C1 segment of cervical spinal cord (tissue), 14 donors: ENCODE measurements at places on chromosomes 16 and 17.
A peak's percentile ranks its signal among the peaks of the same experiment; 100 is the strongest.

GRCh38 chr17:47763913-47764582 is 31.0 kb downstream of the TBX21 start:
- no peak for DNase-seq

GRCh38 chr17:3681565-3681964 is 13.0 kb downstream of the EMC6 start:
- DNase-seq = no peak

- no peak for DNase-seq
Measured at GRCh38 chr16:2029350-2029749, 2.6 kb downstream of the NHERF2 start.

DNA sequence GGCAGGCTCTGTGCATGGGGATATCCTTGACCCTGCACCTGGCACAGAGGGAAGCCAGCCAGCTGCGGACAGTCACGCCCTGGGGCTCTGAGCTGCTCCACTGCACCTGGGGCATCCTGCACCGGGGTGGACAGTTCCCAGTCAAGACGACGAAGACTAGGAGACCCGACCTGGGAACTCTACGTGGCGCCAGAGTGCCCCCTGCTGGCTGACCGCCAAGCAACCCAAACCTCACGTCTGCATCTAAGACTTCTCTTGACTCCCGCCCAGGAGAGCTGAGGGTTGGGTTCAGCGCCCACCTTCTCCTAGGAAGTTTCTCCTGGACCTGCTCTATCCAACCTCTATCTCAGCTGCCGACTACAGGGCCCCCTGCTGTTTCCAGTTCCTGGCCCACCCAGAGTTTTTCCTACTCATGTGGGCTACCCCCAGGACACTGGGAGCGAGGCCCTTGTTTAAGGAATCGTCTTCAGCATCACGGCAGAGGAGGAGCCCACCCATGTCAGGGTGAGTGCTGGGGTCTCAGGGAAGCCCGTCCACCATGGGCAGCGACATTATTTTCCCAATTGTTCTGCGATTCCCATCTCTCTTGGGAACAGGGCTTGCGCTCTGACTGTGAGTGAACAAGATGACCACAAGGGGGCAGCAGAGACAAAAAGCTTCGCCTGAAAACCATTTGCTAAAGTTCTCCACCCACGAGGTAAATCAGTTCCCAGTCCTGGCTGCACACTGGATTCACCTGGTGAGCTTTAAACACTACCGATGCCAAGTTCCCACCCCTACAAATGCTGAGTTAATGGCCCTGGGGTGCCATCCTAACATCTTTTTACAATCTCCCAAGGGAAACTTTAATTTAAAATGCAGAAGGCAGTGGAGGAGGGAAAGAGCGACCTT is 29.3 kb downstream of the TLE7 start:
- DNase-seq = peak; percentile 7

- DNase-seq = no peak
Measured at GRCh38 chr17:10737736-10738135, 7.9 kb upstream of the TMEM220 start.

- no peak for DNase-seq
Measured at GRCh38 chr17:27452828-27453227, 3.4 kb upstream of the KSR1 start.

DNA sequence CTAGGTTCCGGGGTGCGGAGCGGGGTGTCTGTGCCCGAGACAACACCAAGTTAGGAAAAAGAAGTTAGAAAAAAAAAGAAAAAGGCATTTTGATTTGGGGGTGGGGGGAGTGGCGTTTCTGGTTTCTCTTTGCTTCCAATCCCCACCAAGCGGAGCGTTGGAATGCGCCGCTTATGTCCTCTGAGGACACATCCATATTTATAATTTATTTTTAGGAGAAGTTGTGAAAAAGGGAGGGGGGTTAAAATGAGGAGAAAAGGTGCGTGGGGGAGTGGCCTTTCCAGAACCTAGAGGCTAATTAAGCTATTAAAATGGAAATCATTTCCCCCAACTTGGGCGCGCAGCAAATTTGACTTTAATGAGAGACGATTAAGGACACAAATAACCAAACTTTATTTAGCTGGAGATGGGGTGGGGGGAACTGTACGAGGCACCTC is 232.1 kb downstream of the MRTFB start:
- no peak for DNase-seq

- no peak for DNase-seq
Measured at GRCh38 chr17:31093866-31094599, 744 bp upstream of the NF1 start.

GRCh38 chr17:47975189-47975822 is 4.4 kb downstream of the CDK5RAP3 start:
- DNase-seq = no peak

GRCh38 chr17:77637818-77638575 is 320.5 kb upstream of the TNRC6C start:
- DNase-seq = no peak

DNA sequence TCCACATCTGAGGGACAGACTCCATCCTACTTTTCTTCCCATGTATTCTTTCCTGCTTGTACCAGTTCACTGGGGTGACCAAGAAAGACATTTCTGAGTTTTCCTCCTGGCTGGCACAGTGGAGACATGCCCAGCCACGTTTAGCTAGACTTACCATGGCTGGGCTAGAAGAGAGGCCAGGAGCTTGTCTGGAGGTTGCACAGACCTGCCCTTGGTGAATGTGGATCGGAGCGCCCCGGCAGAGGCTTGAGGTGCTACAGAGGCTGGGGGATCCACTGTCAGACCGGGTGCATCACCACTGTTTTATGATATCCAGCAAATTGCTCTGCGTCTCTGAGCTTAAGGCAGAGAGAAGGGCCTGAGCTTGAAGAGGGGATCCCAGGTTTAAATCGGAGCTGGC is 3.5 kb downstream of the IL4R start:
- no peak for DNase-seq

DNA sequence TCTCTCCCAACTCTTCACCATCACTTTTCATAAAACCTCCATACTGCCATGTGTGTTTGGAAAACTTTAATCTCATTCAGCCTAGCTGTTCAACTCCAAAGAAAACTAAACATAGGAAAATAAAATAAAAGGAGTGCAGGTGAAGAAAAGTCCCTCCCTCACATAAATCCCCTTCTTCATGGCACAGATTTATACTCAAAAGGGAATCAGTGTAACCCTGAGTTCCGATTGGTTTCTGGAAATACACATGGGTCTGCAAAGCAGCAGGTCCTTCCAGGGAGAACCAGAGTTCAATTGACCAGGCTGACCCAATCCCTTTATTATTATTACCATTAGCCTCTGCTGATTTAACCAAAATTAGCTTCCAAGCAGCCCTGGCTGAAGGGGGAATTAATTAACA is 8.9 kb upstream of the HOXB2 start:
- DNase-seq = no peak

GRCh38 chr17:41633556-41634199 is 9.3 kb upstream of the KRT17 start:
- no peak for DNase-seq

GRCh38 chr17:81176666-81177065 is 10.6 kb upstream of the AATK start:
- no peak for DNase-seq

- DNase-seq = no peak
Measured at GRCh38 chr16:13492046-13492445, 427.9 kb upstream of the ERCC4 start.

DNA sequence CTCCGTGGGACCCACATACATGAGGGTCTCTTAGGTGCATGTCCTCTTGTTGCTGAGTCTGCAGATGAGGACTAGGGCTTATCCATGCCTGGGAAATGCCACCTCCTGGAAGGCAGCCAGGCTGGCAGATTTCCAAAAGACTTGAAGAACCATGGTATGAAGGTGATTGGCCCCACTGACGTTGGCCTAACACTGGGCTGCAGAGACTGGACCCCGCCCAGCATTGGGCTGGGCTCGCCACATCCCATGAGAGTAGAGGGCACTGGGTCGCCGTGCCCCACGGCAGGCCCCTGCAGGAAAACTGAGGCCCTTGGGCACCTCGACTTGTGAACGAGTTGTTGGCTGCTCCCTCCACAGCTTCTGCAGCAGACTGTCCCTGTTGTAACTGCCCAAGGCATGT is 38.2 kb upstream of the IL21R start:
- DNase-seq = no peak

DNA sequence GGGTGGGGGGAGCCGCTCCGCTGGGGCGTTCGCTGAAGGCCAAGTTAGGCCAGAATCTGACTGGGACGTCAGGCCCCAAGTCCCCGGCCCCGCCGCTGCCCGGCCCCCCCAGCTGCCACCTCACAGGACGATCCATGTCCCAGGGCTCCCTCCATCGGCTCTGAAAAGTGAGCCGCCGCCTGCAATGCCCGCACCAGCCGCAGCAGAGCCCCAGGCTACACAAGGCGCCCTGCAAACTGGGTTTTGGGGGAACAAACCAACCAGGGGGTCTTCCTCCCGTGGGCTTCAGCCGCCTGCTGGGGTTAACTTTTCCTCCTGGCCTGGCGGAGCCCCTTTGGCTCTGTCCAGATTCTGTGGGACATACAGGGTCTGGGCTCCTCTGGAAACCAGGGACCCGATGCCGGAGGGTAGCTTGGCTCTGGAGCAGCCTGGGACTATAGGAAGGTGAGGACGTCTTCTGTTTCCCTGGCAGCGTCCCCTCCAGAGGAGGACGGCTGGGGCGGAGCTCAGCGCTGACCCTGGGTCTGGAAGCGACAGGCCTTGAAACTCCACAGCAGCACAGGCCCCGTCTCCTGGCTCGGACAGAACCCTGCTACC is 835 bp downstream of the NME4 start:
- DNase-seq = peak; percentile 47

DNA sequence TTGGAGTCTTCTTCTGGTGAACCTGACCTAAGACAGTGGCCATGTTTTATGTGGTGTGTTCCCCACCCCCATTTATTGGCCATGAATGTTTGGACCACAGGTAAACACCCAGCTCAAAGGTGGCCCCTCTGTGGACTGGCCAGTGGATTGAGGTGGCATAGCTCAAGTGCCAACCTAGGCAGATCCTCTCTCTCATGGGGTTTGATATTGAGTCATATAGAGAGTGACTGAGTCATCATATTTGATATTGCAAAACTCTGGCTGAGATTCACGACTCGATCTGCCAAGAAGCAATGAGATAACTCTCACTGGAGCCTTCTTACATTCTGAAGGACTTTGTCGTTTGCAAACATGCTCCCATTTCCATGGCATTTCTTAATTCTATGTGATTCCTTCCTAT is 10.5 kb upstream of the TEKT3 start:
- DNase-seq = no peak

DNA sequence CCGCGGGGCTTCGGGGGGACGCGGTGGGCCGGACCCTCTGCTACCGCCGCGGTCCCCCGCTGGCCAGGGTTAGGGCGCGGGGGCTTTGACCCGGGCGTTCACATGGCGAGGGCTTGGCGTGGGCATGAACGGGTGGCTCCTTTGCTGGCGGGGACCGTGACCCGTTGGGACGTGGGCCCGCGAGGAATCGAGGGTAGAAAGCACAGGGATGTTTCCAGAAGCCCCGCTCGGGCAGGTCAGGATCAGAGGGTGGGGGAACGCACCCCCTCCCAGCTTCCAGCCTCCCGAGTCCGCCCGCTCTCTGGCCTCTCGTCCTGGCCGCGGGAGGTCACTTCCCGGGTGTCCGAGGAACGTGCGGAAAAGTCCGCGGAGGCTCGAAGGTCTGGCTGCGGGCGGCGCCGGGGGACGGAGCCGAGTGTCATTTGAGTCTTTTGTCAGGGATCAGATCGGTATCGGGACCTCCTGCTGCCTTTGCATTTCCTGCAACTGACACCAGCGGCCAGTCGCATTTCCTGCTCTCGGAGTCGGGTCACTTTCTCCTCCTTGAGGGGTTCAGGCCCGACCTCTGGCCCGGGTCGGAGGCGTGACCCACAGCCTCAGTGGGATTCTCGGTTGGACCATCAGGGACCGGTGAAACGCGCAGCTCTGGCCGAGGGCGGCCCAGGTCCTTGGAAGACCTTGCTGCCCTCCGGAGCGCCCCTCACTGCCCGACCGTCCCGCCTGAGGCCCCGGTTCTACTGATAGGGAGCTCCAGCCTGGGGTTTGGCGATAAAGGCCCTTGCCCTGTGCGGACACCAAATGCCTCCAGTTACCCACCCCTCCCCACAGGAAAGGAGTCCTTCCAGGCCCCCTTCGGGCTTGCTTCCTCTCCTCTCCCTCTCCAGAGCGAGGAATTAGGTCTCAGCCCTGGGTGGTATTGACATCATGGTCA is 702 bp upstream of the WNT3 start:
- DNase-seq = no peak

DNA sequence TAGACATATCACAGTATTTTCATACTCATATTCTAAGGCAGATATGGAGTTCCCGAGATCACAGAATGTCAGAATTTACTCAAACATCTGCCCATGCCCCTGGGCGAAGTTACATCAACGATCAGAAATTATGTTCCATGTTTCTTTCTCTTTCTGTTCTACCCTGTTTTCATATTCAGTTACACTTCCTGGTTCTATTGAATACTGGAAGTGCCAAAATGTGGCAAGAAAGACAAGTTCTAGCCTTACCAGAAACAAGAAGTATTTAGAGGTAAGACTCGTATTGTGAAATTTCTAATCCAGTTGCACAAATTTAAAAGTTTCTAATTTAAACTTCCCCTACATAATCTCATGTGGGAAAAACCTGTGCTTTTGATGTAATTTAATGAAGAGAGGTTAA is 36.1 kb downstream of the KCNJ2 start:
- DNase-seq = no peak

DNA sequence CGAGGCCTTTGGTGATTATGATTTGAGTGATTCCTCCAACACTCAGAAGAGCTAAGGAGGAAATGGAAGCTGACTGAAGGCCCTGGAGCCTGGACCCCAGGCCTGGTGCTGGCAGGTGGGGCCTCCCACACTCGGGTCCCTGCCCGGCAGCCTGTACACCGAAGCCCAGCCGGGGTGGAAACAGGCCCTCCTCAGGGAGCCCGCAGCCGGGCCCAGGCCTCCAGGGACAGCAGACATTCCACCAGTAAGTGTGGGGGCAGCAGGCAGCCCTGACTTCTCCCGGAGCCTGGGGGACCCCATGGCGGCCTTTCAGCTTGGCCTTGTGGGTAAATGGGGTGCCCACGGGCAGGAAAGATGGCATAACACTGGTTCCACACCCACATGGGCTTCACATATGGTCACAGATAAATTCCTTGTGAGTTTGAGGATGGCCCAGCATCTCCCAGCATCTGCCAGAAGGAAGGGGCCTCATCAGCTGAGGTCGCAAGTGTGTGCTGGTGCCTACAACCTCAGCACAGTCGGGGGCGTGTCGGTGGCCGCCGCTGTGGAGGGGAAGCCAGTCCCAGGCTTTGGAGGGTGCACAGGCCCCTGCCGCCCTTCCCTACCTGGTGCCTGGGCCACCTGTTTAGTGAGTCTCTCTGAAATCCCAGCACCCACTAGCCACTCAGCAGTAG is 29.2 kb upstream of the SLC38A10 start:
- no peak for DNase-seq

- peak; percentile 1 for DNase-seq
Measured at GRCh38 chr17:42937712-42938596, 26.3 kb downstream of the AARSD1 start.

- no peak for DNase-seq
Measured at GRCh38 chr16:88116121-88116520, 164.9 kb downstream of the BANP start.

DNA sequence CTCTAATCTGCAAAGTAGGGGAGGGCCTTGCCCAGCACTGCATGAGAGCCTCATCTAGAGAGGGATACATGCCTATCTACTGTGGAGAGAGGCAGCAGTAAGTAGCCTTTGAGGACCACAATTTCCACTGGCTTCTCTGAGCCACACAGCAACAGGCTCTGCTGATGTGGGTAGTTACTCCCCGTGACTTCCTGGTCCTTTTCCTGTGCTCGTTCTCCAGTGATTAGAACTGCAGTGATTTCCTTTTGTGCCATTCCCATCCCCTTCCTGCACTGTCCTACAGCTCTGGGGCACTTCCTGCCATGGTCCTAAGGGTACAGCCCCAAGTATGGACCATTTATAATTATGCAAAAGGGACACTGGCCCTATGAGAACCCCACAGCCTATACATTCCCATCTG is 3.0 kb downstream of the PLSCR3 start:
- no peak for DNase-seq
